ENCODE measurements at places on chromosomes 12 and 14. TPM values are rescaled to one million over a fixed set of nuclear protein-coding genes. Genes with fewer than 3 reads are reported as not detected.

DNA sequence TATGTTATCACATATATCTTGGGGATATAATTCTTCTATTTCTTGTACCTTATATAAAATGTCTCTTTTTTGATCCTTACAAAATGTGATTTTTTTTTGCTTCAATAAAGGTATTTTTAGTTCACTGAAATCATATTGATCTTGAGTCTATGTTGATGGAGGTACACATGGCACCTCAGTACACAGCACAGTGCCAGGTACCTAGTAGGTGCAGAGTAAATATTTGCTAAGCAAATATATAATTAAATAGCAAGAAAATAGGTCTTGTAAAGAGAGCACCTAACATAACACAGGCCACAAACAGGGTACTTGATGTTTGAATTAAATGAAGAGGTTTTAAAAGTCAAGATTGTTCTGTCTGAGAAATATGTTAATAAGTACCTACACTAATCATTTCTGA, 69.7 kb downstream of the CIT start:
- no peak for DNase-seq

CTSG gene
- 2.2 TPM for total RNA-seq

SLC10A1 gene
- total RNA-seq, result not detected

- DNase-seq, result no peak
Observed at GRCh38 chr14:88026890-88027289, 22.0 kb downstream of the GPR65 start.

- no peak for DNase-seq
Observed at GRCh38 chr14:75236467-75236866, 42.2 kb upstream of the FOS start.

DNA sequence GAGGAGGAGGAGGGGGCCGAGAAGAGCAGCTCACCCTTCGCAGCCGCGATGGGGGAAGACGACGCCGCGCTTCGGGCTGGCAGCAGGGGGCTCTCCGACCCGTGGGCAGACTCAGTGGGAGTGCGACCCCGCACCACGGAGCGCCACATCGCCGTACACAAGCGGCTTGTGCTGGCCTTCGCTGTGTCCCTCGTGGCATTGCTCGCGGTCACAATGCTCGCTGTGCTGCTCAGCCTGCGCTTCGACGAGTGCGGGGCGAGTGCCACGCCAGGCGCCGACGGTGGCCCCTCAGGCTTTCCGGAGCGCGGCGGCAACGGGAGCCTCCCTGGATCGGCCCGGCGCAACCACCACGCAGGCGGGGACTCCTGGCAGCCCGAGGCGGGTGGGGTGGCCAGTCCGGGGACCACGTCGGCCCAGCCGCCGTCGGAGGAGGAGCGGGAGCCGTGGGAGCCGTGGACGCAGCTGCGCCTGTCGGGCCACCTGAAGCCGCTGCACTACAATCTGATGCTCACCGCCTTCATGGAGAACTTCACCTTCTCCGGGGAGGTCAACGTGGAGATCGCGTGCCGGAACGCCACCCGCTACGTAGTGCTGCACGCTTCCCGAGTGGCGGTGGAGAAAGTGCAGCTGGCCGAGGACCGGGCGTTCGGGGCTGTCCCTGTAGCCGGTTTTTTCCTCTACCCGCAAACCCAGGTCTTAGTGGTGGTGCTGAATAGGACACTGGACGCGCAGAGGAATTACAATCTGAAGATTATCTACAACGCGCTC, 745 bp downstream of the TRHDE start:
- DNase-seq, result no peak

FOXN4 gene
- total RNA-seq, result not detected

- DNase-seq, result peak; percentile 88
Observed at GRCh38 chr14:100297320-100298300, 8.6 kb downstream of the SLC25A29 start.

DNA sequence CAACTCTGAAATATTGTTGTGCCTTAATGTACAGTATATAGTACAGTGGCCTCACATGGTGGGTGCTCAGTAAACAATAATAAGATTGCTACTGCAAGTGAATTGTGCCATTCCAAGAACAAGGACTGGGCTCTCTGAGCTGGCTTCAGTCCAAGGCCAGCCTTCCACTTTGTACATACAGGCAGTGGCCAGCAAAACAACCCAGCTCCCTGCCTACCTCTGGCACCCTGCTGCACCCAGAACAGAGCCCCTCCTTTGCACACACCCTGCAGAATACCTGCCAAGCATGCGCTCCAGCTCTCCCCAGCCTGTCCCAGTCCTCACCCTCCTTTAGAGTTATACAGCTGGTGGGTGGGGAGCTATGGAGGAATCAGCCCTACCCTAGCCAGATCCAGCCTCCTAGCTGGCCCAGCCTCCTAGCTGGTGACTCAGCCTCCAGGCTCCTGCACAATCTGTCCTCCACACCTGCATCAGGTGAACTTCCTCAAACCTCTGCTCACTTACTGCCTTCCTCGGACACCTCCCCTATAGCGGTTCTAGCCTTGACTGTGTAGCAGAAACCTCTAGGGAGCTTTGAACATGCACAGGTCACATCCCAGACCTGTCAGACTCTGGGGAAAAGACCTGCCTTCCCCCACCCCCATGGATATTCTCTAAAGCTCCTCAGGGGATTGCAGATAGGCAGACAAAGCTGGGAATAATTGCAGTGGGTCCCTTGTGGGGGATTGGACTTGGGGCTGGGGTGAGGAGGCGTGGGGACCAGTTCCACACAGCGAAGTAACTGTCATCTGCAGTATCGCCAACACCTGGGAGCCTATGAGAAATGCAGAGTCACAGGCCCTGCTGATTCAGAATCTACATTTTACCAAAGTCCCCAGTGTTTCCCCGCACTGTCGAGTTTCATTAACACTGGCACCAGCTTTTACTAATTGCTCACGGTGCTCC, 17.9 kb downstream of the ZDHHC22 start:
- DNase-seq, result no peak

All from cardiac septum (tissue), 1 donor.